ENCODE measurements at places on chromosomes 6 and 20.

DNA sequence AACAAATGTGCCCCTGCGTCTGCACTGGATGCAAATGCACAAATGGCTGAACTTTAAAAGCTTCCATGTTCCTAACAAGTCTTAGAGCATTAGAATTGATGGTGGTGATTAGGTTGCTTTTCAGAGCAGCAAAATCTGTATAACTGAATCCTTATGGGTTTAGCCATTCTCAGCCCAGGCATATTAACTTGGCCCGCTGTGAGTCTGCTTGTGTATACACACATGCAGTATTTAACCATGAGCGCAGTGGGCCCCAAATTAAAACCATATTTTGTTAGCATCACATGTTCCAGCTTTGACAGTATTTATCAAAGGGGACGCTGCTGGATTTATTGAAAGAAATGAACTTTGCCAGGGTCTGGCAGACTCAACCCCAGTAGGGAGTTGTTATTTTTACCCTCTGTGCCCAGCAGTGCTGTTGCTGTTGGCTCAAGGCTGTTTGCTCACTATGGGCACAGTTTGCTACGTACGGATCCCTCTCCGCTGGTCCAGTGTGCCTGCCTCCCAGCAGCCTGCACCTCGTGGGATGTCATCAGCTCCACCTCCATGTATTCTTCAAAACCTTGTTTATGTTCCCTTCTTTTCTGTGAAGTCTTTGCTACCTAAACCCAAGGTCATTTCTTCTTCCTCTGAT lies 144.7 kb downstream of the QRSL1 start:
- DNase-seq = no peak

- DNase-seq = no peak
Measured at GRCh38 chr6:97189767-97190166, 93.2 kb downstream of the MMS22L start.

- peak; percentile 36 for DNase-seq
Measured at GRCh38 chr20:2752567-2753460, 47.6 kb downstream of the CPXM1 start.

- no peak for DNase-seq
Measured at GRCh38 chr20:37574199-37574890, 46.7 kb upstream of the BLCAP start.

DNA sequence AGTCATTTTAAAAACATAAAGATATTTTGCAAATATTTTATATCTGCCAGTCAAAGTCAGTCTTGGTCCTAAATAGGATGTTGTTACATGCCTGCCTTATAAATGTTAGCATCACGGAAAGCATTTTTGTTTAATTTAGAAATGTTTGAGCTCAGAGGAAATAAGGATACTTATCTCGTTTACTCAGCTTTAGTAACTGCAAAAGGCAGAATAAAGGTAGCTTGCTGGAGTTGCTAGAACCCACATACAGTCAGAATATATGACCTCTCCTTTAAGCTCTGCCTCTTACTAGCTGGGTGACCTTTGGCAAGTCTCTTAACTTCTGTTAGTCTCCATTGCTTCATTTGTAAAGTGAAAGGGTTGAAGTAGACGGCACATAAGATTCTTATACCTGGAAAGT lies 867.3 kb downstream of the KIF16B start:
- no peak for DNase-seq

DNA sequence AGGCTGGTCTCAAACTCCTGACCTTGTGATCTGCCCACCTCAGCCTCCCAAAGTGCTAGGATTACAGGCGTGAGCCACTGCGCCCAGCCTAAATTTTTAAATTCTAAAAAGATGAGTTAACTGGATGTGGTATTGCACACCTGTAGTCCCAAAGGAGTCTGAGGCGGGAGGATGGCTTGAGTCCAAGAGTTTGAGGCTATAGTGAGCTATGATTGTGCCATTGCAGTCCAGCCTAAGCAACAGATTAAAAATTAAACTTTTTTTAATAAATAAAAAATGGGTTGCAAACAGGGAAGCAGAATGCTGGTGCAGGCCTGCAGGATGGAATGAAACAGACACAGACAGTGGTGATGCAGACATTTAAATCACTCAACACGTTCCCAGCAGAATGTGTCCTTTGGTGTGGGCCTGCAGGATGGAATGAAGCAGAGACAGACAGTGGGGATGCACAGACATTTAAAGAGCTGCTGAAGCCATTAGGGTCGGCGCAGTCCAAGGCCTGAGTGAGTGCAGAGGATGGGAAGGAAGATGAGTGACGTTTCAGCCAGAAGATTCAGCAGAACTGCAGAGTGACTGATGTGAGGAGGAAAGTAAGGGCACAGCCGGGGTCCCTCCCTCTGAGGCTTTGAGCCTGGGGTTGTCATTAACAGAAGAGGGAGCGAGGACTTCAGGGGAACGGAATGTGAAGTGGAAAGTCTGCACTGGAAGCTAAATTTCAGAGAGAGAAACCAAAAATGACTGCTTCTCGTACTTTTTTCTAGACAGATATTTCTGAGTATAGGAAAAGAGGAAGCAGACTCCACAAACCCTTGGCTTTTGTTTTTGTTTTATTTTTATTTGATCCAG lies 117.5 kb downstream of the RIN2 start:
- no peak for DNase-seq

DNA sequence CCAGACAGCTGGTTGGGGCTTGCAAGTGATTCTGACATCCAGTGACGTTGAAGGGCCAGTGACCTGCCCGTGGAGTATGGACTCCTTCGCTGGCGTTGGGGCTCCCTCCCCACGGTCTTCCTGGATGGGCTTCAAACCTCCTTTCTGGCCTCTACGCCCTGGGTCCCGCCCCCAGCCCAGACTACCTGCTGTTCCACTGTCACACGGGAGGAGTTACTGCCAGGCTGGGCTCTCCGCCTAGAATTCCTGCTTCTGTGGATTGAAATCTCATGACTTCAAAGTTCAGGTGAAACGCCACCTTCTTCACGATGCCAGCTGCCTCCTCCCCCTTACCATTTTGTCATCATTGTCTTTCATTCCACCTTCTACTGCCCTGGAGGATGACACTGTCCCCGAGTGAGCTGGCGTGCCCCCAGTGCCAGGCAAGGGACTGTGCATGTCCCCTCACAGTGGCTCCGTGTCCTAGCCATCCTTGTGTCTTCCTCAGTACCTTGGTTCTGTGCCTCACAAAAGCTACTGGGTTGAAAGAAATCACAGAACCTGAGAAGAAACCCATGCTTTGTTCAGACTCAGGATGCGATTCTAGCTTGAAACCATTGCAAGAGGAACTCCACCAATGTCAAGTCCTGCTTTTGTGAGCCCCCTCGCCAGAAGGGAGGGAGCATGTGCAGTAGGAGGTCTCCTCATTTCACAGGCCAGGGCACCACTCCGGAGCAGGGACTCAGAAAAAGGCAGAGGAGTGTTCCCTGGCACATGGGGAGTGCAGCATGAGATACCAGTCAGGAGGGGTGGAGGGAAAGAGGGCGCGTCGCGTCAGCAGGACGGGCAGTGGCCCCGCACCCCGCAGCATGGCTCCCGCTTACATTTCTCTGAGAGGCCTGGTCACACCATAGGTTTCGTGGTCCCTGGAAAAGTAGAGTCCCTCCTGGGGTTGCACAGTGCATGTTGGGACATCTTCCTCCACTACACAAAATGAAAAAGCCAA lies 11.0 kb upstream of the IRF4 start:
- DNase-seq = no peak

DNA sequence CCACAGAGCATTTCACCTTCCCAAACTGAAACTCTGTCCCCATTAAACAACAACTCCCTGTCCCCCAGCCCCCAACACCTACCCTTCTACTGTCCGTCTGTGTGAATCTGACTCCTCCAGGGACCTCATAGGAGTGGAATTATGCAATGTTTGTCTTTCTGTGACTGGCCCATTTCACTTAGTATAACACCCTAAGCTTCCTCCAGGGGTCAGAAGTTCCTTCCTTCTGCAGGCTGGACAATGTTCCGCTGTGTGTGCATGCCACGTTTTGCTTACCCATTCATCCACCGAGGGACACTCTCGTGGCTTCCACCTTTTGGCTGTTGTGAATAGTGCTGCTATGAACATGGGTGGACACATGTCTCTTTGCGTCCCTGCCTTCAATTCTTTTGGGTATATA lies 37.6 kb upstream of the MPC1 start:
- DNase-seq = no peak

GRCh38 chr20:14677455-14677854 lies 340.0 kb upstream of the FLRT3 start:
- no peak for DNase-seq

DNA sequence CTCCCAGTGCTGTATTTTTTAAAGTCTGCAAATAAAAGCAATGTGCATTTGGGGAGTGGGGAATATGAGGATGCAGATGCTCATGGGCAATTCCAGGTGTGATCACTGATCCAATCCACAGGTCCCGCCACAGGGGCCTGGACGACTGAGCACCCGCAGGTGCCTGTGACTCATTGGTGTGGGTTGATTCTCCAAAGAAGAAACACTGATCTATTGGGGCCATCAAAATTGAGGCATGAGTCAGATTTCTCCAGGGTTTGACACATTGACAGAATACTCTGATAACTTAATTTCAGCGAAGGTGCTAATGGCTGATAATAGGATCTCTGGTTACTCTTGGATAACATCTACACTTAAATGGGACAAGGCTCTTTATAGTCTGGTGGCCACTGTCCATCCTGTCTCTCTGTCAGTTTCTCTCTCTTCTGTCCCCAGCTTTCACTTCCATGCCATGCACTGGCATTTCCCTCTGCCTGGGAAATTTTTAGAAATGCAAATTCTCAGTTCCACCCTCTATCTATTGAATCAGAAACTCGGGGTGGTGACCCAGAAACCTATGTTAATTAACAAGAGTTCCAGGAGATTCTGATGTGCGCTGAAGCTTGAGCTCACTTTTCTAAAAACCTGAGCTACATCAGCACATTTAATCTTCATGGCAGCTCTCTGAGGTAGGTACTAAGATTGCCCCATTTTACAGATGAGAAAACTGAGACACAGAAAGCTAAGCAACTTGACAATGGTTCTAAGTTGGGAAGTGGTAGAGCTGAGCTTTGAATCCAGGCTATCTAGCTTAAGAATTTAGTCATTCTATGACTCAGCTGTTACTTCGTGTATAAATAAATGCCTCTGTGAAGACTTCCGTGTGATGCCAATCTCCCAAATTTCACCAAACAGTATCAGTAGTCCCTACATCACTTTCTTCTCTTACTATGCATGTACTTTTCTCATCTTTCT lies 10.2 kb upstream of the RCAN2 start:
- DNase-seq = no peak

DNA sequence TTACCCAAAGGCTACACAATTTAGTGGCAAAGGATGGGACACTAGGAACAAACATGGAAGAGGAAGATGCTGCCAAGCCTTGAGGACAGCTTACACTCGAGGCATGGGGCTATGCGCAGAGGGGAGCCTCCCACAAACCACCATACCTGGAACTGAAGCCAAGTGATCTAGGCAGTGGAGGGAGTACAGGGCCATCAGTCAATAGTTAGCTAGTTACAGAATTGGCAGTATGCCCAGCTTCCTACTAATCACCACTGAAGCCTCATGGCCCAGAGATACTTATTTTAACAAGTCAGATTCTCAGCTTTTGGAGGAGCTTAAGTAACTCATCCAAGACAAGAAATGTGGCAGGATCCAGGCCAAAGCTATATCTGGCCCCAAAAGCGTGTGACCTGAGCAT lies 226.6 kb upstream of the MOCS1 start:
- no peak for DNase-seq

- DNase-seq = no peak
Measured at GRCh38 chr6:75170691-75171560, 34.9 kb downstream of the COL12A1 start.

DNA sequence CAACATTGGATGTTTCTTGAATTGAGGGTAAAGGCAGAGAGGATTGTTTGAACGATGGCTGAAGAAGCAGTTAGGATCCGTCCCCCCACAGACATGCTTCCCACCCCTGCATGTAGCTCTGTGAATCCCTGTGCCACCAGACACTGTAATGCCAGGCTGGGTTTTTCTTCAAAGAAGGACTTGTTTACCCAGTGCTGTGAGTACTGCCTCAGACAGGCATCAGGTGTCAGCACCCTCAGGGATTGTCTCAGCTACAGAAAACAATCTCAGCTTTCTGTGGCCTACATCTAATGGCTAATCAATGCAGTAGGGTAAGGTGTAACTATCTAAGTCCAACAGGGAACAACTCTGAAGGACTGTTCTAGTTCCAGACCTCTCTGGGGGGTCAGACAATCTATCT lies 853.0 kb upstream of the EPHA7 start:
- no peak for DNase-seq

DNA sequence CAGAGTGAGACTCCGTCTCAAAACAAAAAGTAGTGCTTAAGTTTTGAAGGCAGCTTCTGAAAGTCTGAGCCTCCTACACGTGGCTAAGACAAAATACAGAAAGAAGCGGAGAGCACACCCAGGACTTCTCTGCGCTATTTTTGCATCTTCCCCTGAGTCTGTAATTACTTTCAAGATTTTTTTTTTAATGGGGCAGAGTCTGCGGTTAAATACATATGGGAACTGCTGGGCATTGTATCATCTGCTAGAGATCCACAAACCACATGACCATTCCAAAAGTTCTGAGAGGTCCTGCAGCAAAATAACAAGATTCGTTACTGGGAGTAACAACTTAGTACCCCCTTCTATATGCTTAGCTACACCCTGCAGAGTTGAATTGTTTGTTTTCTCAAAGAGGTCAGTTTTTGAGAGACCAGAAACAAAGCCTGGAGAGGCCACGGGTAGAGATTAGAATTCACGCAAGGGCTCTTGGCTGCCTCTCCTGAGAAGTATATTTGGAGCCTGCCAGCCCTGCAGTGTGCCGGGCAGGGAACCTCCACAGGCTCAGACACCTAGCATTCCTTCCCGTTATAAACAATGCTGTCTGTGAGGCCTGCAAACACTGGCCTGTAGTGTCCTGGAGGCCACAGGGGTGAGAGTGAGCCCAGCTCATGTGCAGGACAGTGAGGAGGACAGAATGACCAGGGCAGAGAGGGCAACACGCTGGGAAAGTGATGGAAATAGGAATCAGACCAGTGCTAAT lies 48.2 kb upstream of the FAM50B start:
- no peak for DNase-seq

- DNase-seq = no peak
Measured at GRCh38 chr6:157019115-157019641, 242.0 kb downstream of the ARID1B start.

DNA sequence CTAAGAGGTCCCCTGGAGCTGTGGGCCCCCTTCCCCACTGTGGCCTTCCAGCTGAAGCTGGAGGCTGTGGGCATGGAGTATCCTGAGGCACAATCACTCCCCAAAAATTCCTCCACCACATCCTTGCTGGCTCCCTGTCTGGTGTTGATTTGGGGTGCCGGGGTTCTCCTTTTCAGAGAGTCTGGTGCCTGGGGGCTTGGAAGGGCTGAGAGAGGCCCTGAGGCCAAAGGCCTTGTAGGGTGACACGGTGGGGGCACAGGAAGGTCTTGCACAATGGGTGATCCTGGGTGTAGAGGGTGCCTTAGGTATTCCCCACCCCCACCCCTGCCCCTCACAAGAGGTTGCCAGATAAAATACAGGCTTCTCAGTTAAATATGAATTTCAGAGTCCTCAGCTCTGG lies 33.2 kb upstream of the VEGFA start:
- no peak for DNase-seq

GRCh38 chr20:23207826-23208540 lies 121.9 kb upstream of the CD93 start:
- no peak for DNase-seq

GRCh38 chr6:146543940-146544615 lies 445 bp downstream of the RAB32 start:
- DNase-seq = no peak

GRCh38 chr6:41371992-41372831 lies 36.8 kb downstream of the NCR2 start:
- no peak for DNase-seq

- no peak for DNase-seq
Measured at GRCh38 chr6:35403544-35404442, 48.3 kb upstream of the FANCE start.

GRCh38 chr20:539191-539590 lies 4.4 kb downstream of the CSNK2A1 start:
- DNase-seq = no peak

Measured in NCI-H1694 (cell line).